Cerebellar cortex (tissue), 1 donor: ENCODE measurements at places on chromosomes 7 and 10.

GRCh38 chr10:87761892-87762291 lies 56.1 kb downstream of the ATAD1 start:
- DNase-seq, result no peak

- peak; percentile 27 for DNase-seq
Measured at GRCh38 chr10:86798611-86799010, 42.2 kb downstream of the BMPR1A start.

GRCh38 chr10:1003884-1004670 lies 15.8 kb downstream of the GTPBP4 start:
- DNase-seq, result no peak

GRCh38 chr10:57786850-57787750 lies 480.6 kb downstream of the IPMK start:
- DNase-seq, result no peak

DNA sequence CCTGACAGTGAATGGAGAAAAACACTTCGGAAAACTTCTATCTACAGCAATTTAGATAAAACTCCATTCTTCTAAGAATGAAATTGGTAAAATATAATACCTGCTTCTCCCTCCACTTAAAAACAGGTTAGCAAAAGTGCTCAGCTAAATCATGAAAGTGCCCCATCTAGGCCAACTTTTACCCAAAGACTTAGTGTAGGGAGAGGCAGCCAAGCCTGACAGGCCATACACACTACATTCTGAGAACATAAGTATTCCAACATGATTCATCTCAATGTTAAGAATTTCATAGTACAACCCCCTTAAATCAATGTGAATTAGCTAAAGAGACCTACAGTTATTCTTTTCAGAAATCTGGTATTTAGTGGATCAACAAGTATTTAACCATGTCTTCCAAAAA lies 7.2 kb downstream of the FAM3C start:
- DNase-seq, result no peak

- DNase-seq, result no peak
Measured at GRCh38 chr10:113399065-113399464, 153.8 kb upstream of the HABP2 start.

DNA sequence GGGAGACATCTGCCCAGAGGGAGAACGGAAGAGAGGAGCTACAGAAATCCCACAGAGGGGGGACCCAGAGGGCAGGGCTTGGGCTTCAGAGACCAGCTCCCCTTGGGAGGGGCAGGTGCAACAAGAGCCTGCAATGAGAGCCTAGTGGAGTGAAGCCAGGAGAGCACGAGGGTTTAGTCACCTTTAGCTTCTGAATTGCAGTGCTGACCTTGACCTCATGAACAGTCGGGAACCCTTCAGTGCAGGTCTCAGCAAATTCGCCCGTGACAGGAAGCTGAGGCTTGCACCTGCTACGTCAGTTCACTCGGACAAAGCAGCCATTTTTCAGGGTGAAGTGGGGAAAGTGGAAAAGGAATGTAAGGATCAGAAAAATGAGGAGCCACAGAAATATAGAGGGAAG lies 306.8 kb upstream of the CDC14C start:
- DNase-seq, result no peak

- no peak for DNase-seq
Measured at GRCh38 chr10:18713077-18713476, 53.8 kb downstream of the ARL5B start.

DNA sequence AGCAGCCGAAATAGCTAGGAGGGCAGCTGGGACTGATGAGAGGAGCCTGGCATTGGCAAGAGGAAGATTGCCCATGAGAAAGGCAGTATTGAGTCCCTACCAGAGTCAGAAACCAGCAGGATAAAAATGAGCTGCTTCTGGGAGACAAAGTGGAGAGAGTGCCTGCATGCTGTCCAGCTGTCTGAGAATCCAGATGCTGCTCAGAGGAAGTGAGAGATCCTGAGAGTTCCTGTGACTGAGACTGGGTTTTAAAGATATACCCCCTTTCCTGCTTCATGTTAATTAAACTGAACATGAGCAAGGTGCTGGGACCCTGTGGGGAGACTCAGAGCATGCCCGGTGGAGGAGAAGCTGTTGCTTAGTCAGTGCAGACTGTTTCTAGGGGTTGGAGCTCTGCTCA lies 107.5 kb downstream of the KIF20B start:
- no peak for DNase-seq

GRCh38 chr7:55272328-55272727 lies 92.8 kb upstream of the LANCL2 start:
- DNase-seq, result no peak

GRCh38 chr7:92648067-92648466 lies 57.9 kb upstream of the FAM133B start:
- DNase-seq, result no peak

- peak; percentile 89 for DNase-seq
Measured at GRCh38 chr7:90708841-90709317, 112.8 kb downstream of the CDK14 start.

GRCh38 chr7:12582362-12582761 lies 11.8 kb downstream of the SCIN start:
- no peak for DNase-seq

DNA sequence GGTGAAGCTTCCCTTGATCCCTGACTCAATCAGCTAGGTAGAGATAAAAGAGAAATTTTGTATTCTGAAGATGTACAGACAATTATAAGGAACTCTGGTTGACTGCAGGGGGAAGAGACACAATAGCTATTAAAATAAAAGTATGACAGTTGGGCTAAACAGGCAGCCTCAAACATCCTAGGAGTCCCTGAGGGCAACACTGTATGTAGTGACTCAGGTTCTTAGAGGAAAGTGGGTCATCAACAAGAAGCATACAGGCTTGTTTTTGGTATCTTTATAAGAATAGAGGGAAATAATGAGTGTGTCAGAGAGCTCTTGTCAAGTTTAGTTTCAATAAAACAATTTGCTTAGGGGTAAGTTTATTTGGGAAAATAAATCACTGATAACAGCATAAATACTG lies 150.3 kb downstream of the AUTS2 start:
- DNase-seq, result no peak

DNA sequence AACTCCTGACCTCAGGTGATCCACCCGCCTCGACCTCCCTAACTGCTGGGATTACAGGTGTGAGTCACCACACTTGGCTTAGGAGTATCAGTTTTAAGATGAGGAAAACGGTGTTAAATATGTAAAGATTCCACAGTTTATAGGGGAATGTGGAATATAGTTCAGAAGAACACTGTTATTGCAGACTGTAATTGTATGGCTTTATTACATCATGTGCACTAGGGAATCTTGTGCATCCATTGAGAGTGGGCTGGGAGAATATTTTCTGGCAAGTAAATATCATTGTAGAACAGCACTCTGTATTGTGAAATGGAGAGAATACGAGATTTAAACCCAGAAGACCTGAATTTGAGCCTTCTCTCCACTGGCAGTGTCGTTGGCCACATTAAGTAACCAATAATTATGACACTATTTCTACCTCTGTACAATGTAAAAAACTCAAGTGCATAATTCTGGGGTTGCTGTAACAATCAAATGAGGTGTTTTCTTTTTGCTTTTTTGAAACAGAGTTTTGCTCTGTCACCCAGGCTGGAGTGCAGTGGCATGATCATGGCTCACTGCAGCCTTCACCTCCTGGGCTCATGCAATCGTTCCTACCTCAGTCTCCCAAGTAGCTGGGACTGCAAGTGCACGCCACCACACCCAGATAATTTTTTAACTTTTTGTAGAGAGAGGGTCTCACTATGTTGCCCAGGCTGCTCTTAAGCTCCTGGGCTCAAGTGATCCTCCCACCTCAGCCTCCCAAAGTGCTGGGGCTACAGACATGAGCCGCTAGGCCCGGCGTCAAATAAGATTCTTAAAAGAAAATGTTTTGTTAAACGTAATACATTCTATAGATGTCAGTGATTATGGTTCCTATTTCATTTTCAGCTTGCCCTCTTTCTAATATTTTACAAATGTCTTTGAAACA lies 12.0 kb upstream of the PARD3 start:
- no peak for DNase-seq

- no peak for DNase-seq
Measured at GRCh38 chr10:62613424-62613823, 191.1 kb upstream of the ADO start.

DNA sequence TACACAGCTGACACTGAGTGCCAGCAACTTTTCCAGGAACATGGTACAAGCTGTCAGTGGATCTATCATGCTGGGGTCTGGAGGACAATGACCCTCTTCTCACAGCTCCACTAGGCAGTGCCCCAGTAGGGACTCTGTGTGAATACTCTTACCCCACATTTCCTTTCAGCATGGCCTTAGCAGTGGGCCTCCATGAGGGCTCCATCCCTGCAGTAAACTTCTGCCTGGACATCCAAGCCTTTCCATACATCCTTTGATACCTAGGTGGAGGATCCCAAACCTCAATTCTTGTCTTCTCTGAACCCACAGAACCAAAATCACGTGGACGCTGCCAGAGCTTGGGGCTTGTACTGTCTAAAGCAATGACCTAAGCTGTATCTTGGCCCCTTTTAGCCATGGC lies 116.8 kb downstream of the IQUB start:
- no peak for DNase-seq

DNA sequence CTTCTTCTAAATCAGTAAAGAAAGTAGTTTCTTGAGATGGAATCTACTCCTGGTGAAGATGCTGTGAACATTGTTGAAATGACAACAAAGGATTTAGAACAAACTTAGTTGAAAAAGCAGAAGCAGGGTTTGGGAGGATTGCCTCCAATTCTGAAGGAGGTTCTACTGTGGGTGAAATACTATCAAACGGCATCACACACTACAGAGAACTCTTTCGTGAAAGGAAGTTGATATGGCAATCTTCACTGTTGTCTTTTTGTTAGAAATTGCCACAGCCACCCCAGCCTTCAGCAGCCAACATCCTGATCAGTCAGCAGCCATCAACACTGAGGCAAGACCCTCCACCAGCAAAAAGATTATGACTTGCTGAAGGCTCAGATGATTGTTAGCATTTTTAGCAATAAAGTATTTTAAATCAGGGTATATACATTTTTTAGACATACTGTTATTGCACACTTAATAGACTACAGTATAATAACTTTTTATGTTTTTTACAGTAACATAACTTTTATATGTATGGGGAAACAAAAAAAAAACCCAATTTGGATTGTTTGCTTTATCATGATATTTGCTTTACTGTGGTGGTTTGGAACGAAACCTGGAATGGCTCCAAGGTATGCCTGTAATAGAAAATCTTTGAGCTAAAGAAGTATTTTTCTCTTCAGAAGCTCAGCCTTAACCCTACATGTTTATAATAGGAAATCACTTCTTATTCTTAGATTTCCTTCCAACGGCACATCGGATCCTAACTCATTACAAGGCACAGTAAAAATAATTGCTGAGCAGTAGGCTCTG lies 257.3 kb downstream of the LRMDA start:
- DNase-seq, result no peak

- no peak for DNase-seq
Measured at GRCh38 chr10:83954193-83954799, 185.0 kb upstream of the GHITM start.
